CD4-positive, alpha-beta T cell treated with Interleukin-2 at 100 ng/mL for 4 hours (primary cell): ENCODE measurements at places on chromosomes 13 and 19.

DNA sequence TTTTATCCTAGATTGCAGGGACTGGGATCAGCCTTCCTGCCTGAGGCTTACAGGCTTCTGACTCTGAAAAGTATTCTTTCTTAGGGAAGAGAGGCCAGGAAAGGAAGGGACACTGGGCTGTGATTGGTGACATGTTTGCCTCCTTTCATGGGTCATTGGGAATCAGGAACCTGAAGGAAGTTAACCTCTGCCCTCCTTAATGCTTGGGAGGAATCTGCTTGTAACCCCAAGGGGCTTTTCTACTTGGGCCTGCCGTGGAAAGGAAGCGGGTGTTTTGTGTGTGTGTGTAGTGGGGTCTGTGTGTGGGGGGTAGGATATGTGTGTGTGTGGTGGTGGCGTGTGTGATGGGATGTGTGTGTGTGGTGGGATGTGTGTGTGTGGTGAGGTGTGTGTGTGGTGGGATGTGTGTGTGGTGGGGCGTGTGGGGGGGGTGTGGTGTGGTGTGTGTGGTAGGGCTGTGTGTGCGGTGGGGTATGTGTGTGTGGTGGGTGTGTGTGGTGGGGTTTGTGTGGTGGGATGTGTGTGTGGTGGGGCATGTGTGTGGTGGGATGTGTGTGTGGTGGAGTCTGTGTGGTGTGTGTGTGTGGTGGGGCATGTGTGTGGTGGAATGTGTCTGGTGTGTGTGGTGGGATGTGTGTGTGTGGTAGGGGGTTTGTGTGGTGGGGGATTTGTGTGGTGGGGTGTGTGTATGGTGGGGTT is 41.3 kb upstream of the NPAS1 start:
- DNase-seq, result peak; percentile 24

DNA sequence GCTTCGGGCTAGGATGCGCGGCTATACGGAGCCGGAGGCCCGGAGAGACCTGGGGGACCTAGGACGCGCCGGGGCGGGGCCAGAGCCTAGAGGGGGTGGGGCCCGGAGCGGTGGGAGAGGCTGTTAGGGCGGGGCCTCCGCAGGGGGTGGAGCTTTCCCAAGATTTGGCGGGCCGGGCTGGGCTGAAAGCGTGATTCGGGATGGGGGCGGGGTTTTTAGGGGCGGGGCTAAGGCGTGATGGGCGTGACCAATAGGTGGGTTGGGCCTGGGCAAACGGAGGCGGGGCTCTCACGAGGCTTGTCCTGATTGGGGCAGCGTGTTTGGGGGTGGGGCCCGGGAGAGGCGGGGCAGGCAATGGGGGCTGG is 439 bp downstream of the RAB11B start:
- DNase-seq, result peak; percentile 90

GRCh38 chr13:29914581-29914980 is 64.2 kb upstream of the UBL3 start:
- DNase-seq, result no peak

- DNase-seq, result no peak
These were observed 894.5 kb downstream of the PCDH9 start for GRCh38 chr13:66335626-66336025.

- DNase-seq, result no peak
These were observed 109.5 kb upstream of the MIR17HG start for GRCh38 chr13:91238036-91238435.

GRCh38 chr19:33257828-33258227 is 32.2 kb upstream of the SLC7A10 start:
- DNase-seq, result no peak

DNA sequence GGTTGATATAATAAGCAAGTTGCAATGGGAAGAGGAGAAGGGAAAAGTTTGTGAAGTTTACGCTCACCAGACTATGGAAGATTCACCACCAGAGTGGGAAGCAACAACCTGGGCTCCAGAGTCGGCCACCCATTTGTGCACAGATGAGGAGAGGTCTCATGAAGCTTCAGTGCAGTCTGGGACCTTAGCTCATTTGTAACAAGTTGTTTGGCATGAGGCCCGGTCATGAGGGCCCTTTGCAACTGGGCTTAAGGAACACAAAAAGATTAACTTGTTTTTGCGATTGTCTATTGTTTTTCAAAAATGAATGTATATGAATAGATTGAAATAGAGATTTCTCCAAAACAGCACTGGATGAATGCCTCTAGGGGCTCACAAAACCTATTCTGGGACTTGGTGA is 94.2 kb downstream of the ZNF737 start:
- DNase-seq, result no peak

DNA sequence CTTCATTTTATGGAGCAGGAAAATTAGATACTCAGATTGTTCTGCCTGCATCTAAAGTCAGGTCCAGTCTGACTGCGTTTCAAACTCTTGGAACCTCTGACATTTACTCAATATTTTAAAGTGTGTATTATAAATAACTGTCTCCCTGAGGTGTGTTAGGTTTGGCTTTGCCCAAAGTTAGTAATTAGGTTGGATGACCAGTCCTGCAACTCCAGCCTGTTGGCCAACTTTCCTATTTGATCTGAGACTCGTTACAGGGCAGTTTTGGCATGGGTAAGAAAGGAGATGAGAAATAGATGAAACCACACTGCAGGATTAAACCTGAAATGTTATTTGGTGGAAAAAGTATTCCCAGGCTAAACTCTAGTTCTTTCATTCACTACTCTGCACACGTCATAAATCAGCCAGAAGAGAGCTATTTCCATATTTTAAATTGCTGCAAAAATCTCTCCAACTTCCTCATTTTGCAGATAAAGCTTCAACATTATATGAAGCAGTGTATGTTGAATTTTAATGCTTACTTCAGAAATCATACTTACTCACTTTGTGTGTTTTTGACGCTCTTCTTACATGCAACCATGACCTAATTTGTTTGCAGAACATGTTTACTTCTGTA is 357.1 kb downstream of the DCT start:
- DNase-seq, result no peak

GRCh38 chr13:28475916-28476725 is 18.8 kb downstream of the FLT1 start:
- DNase-seq, result no peak

GRCh38 chr13:23848019-23848418 is 41.2 kb downstream of the MIPEP start:
- DNase-seq, result no peak

DNA sequence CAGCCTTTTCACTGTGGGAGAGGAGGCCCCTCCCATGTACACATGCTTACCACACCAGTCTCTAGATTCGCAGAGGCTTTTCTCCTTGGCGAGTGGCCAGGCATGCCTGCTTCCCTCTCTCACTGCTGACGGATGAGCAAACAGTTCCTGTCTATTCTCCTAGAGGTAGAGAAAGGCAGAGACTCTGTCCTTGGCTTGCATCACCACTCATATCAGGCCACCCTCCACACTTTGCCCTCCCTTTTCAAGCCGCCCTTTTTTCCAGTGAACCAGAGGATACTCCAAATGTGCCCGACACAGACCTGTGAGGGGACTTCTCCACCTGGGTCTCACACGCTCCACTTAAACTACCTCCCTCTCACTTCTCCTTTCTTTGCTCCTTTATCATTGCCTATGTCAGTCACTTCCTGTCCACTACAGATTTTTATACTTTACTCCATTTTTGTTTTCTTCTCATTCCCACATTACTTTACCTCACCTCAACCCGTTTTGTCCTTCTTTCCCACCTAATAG is 284.6 kb downstream of the DNAJC15 start:
- no peak for DNase-seq

- DNase-seq, result peak; percentile 87
These were observed 36.9 kb downstream of the ARRDC2 start for GRCh38 chr19:18044825-18045304.

GRCh38 chr13:35781036-35782000 is 304.8 kb upstream of the MAB21L1 start:
- no peak for DNase-seq

- no peak for DNase-seq
These were observed 10.2 kb upstream of the SIGLEC6 start for GRCh38 chr19:51541458-51542357.

- no peak for DNase-seq
These were observed 137.7 kb downstream of the COL4A1 start for GRCh38 chr13:110168999-110169933.

GRCh38 chr19:55146705-55147273 is 2.2 kb downstream of the TNNT1 start:
- no peak for DNase-seq
